ENCODE measurements at places on chromosomes 13 and 19.

DNA sequence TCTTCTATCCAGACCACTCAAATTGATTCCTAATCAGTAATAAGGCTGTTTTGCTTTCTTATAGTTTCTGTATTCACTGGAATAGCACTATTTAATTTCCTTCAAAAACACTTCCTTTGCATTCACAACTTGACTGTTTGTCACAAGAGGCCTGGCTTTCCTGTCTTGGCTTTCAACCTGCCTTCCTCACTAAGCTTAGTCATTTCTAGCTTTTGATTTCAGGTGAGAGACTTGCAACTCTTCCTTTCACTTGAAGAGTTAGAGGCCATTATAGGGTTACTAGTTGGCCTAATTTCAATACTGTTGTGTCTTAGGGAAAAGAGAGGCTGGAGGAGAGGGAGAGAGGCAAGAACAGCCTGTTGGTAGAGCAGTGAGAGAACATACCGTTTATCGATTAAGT lies 47.0 kb downstream of the SACS start:
- H3K27me3 ChIP-seq: no peaks in the 10 kb centered on the region
- no peaks in the 10 kb centered on the region for H3K4me1 ChIP-seq

- no peak overlapping the region for H3K27ac ChIP-seq
- no peaks in the 10 kb centered on the region for H3K27me3 ChIP-seq
- no peak overlapping the region for H3K4me3 ChIP-seq
- no peaks in the 10 kb centered on the region for H3K36me3 ChIP-seq
Observed at GRCh38 chr19:50876456-50876855, 3.2 kb downstream of the KLK2 start.

GRCh38 chr13:45332831-45333219 lies 8.2 kb downstream of the TPT1 start:
- no peak overlapping the region for H3K4me3 ChIP-seq
- H3K27ac ChIP-seq: no peak overlapping the region
- peaks cover 3% of the 10 kb centered on the region for H3K4me1 ChIP-seq
- H3K27me3 ChIP-seq: no peaks in the 10 kb centered on the region

GRCh38 chr19:50777830-50778303 lies 7.6 kb downstream of the GPR32 start:
- H3K27me3 ChIP-seq: no peaks in the 10 kb centered on the region
- peaks cover 21% of the 10 kb centered on the region for H3K4me1 ChIP-seq
- no peaks in the 10 kb centered on the region for H3K36me3 ChIP-seq

DNA sequence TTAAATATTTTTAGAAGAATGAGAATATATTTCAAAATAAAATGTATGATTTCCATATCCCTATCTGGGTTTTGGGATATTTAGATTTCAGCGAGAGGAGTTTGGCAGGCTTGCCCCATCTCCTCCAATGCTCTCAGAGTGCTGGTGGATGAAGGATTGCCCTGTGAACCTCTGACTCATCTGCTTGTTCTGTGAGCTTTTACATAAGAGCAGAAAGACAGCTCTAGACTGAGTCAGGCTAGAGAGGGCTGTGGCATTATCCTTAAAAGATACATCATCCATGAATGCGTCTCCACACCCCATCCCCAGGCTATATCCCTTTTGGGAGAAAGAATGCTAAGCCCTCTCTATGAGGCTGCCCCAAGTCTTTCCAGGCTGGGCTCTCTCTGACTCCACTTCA lies 190.6 kb downstream of the TUBA3C start:
- no peaks in the 10 kb centered on the region for H3K27me3 ChIP-seq
- H3K36me3 ChIP-seq: no peaks in the 10 kb centered on the region
- no peaks in the 10 kb centered on the region for H3K4me1 ChIP-seq
- no peak for DNase-seq
- no peak overlapping the region for H3K27ac ChIP-seq

DNA sequence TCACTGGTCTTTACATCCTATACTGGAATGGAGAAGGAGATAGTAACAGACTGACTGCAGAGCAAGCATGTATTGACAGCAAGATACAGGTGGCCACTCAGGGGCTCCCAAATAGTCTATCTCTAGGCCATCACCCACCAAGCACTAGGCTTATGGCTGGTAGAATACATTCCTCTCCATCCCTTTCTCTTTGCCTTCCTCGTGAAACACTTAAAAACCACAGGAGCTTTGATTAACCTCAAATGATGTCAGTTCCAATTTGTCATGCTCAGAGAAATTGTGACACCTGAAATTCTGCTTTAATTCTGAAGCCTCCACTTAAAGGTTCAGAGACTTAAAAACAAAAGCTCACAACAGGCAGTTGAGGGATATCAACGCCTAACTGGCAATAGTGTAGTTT lies 17.2 kb downstream of the ENOX1 start:
- no peak overlapping the region for H3K4me3 ChIP-seq
- no peak overlapping the region for H3K27ac ChIP-seq
- H3K27me3 ChIP-seq: no peaks in the 10 kb centered on the region
- no peaks in the 10 kb centered on the region for H3K36me3 ChIP-seq

DNA sequence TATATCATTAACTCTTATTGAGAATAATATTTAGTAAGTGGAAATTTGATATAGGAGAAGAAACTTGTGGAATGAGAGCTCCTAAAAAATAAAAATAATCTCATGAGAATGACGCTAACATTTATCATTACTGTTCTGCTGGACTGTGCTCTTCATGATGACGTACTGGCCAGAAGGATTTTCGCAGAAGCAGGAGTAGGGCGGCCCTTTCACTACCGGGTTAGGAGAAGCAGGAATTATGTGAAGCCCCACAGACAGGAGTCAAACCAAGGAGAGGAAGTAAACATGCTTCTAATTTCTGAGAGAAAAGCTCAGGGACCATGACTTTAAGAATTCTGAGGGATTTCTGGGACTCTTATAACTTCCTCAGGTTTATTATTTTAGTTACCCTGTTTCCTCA lies 195.1 kb downstream of the VWA8 start:
- H3K27me3 ChIP-seq: no peaks in the 10 kb centered on the region
- H3K27ac ChIP-seq: no peak overlapping the region
- no peaks in the 10 kb centered on the region for H3K4me1 ChIP-seq
- DNase-seq: no peak
- H3K4me3 ChIP-seq: no peak overlapping the region
- H3K36me3 ChIP-seq: no peaks in the 10 kb centered on the region

DNA sequence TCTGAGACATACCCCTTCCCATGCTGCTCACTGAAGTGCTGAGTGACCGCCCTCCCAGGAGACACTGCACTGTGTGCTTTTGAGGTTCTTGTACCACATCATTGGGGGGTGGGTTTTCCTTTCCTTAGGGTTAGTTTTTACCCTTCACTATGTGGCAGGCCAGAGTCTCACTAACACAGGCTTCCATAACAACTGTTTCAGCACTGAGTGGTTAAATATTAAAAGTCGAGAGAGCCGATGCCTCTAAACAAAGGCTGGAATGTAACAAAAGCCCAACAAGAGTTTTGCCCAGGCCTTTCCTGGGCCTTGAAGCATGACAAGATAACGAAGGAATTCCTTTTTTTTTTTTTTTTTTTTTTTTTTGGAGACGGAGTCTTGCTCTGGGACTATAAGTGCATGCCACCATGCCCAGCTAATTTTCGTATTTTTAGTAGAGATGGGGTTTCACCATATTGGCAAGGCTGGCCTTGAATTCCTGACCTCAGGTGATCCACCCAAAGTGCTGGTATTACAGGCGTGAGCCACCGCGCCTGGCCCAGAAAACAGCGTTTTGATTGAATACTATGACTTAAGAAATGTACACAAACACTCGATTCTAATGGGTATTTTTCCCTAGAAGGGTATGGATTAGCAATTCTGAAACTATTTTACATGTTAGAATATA lies 46.5 kb downstream of the ZNF823 start:
- DNase-seq: peak; percentile 60
- peaks cover 15% of the 10 kb centered on the region for H3K4me1 ChIP-seq
- H3K27me3 ChIP-seq: no peaks in the 10 kb centered on the region
- peak overlapping the region; percentile 53 for H3K27ac ChIP-seq

- H3K27me3 ChIP-seq: peaks cover 20% of the 10 kb centered on the region
- no peak overlapping the region for H3K27ac ChIP-seq
- H3K4me3 ChIP-seq: no peak overlapping the region
Observed at GRCh38 chr19:35029737-35030256, 473 bp upstream of the SCN1B start.

DNA sequence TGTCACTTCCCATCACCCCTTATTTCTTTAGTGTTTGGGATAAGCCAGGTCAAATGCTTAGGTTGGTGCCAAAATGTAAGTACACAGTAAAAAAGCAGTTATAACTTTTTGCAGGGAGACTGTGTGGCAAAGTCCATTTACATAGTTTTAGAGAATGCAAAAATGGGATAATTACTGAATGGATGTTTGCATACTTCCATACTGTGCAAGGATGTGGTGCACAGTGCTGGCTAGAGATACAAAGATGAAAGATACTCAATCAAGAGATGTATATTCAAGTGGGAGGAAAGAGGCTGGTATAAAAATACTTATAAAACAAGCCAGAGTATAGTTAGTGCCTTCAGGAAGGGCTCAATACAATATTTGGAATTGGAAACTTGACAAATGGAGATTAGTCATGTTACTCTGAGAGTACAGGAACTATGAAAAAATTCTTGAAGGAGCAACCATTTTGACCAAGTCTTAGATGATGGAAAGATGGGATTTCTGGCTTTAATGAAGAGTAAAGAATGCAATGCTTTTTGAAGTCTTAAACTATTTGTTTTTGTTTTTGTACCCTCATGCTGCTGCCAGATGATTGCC lies 8.0 kb downstream of the PDS5B start:
- no peak for DNase-seq
- no peaks in the 10 kb centered on the region for H3K36me3 ChIP-seq
- no peaks in the 10 kb centered on the region for H3K4me1 ChIP-seq
- no peak overlapping the region for H3K27ac ChIP-seq

GRCh38 chr19:41265395-41266153 lies 1.4 kb downstream of the HNRNPUL1 start:
- DNase-seq: peak; percentile 50
- peaks cover 20% of the 10 kb centered on the region for H3K36me3 ChIP-seq
- peak overlapping the region; percentile 97 for H3K27ac ChIP-seq
- peaks cover 6% of the 10 kb centered on the region for H3K4me1 ChIP-seq
- peak overlapping the region; percentile 92 for H3K4me3 ChIP-seq

DNA sequence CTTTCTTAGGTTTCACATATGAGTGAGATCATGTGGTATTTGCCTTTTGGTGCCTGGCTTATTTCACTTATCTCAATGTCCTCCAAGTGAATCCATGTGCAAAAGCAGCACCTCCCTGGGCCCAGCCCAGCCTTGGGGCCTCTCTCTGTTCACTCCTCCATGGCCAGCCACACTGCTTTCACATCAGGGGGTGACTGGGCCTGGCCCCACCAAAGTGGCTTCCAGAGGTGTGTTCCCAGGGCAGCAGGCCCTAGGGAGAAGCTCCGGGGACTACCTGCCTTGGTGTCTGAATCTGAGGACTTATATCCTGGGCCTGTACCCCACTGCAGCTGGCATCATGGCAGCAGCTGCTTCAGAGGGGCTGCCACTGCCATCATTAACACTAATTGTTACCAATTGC lies 829.9 kb upstream of the SLITRK5 start:
- no peak overlapping the region for H3K27ac ChIP-seq
- H3K36me3 ChIP-seq: no peaks in the 10 kb centered on the region
- peaks cover 5% of the 10 kb centered on the region for H3K4me1 ChIP-seq

DNA sequence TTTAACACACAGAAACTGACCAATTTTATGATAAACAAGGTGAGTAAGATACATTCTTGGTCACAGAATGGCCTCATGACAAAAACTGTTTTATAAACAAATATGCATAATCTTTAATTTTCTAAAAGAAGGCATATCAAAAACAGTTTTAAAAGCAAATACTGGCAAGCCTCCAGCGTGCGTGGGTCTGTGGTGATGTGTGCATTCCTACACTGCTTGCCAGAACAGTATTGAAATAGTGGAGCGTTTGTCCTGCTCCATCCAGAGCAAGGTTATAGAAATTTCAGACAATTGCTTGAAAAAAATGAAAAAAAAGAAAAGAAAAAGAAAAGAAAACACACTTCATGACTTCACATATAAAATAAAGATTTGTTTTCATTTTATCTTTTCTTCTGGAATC lies 140.9 kb downstream of the MZT1 start:
- no peaks in the 10 kb centered on the region for H3K27me3 ChIP-seq
- H3K36me3 ChIP-seq: no peaks in the 10 kb centered on the region
- H3K4me3 ChIP-seq: no peak overlapping the region
- no peak overlapping the region for H3K27ac ChIP-seq
- DNase-seq: no peak

GRCh38 chr19:33678796-33679585 lies 57.2 kb downstream of the CHST8 start:
- H3K36me3 ChIP-seq: no peaks in the 10 kb centered on the region
- DNase-seq: no peak
- H3K4me3 ChIP-seq: no peak overlapping the region
- H3K4me1 ChIP-seq: no peaks in the 10 kb centered on the region
- no peak overlapping the region for H3K27ac ChIP-seq
- H3K27me3 ChIP-seq: no peaks in the 10 kb centered on the region

- no peak overlapping the region for H3K4me3 ChIP-seq
- H3K27me3 ChIP-seq: no peaks in the 10 kb centered on the region
- no peaks in the 10 kb centered on the region for H3K36me3 ChIP-seq
- DNase-seq: no peak
- peaks cover 14% of the 10 kb centered on the region for H3K4me1 ChIP-seq
Observed at GRCh38 chr13:52885141-52885540, 36.7 kb upstream of the PCDH8 start.

GRCh38 chr13:48975101-48975855 lies 434 bp upstream of the FNDC3A start:
- H3K27ac ChIP-seq: peak overlapping the region; percentile 96
- DNase-seq: peak; percentile 71
- H3K27me3 ChIP-seq: no peaks in the 10 kb centered on the region
- H3K4me3 ChIP-seq: peak overlapping the region; percentile 93
- H3K4me1 ChIP-seq: no peaks in the 10 kb centered on the region

DNA sequence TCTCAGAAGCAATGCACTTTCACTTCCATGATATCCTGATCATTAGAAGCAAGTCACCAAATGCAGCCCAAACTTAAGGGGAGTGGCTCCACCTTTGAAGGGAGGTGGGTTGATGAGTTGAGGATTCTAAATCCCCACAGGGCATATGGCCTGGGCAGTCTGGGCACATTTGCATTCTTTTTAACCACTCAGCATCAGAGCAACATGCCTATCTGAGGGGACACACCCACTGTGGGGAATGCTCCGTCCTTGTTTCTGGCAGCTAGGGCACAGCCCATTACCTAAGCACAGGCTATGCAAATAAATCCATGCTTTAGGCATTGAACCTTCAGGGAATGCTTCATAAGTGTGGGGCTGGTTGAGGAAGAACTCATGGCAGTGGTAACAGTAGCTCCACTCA lies 12.3 kb upstream of the SACS start:
- no peaks in the 10 kb centered on the region for H3K27me3 ChIP-seq
- no peak for DNase-seq
- H3K4me1 ChIP-seq: no peaks in the 10 kb centered on the region
- H3K36me3 ChIP-seq: no peaks in the 10 kb centered on the region
- no peak overlapping the region for H3K4me3 ChIP-seq
- H3K27ac ChIP-seq: no peak overlapping the region

Data from trophoblast cell (in vitro differentiated cells and primary cell).